Activated CD4-positive, alpha-beta T cell treated with anti-CD3 and anti-CD28 coated beads for 36 hours (primary cell): ENCODE measurements at places on chromosomes 1 and 21. TPM values are rescaled to one million over a fixed set of nuclear protein-coding genes. Genes with fewer than 3 reads are reported as not detected.
A peak's percentile ranks its signal among the peaks of the same experiment; 100 is the strongest.

GRCh38 chr1:11448373-11449099 lies 30.4 kb upstream of the DISP3 start:
- no peak overlapping the region for H3K27ac ChIP-seq
- H3K4me1 ChIP-seq = no peaks in the 10 kb centered on the region
- H3K4me3 ChIP-seq = no peak overlapping the region
- H3K36me3 ChIP-seq = no peaks in the 10 kb centered on the region
- H3K27me3 ChIP-seq = no peaks in the 10 kb centered on the region
- no peak for DNase-seq

GRCh38 chr1:205592443-205593003 lies 39.3 kb downstream of the ELK4 start:
- H3K4me3 ChIP-seq = peak overlapping the region; percentile 78
- peaks cover 3% of the 10 kb centered on the region for H3K36me3 ChIP-seq
- no peak for DNase-seq
- H3K4me1 ChIP-seq = peaks cover 38% of the 10 kb centered on the region
- peak overlapping the region; percentile 87 for H3K27ac ChIP-seq
- H3K27me3 ChIP-seq = no peaks in the 10 kb centered on the region

Gene RBM11
- total RNA-seq = 5.1 TPM

Gene SLAMF6
- 55.0 TPM for total RNA-seq

Gene TMIGD3
- not detected for total RNA-seq

Gene CFH
- 1.5 TPM for total RNA-seq
